ENCODE measurements at places on chromosomes 6 and 20. TPM values are rescaled to one million over a fixed set of nuclear protein-coding genes. Genes with fewer than 3 reads are reported as not detected.

DNA sequence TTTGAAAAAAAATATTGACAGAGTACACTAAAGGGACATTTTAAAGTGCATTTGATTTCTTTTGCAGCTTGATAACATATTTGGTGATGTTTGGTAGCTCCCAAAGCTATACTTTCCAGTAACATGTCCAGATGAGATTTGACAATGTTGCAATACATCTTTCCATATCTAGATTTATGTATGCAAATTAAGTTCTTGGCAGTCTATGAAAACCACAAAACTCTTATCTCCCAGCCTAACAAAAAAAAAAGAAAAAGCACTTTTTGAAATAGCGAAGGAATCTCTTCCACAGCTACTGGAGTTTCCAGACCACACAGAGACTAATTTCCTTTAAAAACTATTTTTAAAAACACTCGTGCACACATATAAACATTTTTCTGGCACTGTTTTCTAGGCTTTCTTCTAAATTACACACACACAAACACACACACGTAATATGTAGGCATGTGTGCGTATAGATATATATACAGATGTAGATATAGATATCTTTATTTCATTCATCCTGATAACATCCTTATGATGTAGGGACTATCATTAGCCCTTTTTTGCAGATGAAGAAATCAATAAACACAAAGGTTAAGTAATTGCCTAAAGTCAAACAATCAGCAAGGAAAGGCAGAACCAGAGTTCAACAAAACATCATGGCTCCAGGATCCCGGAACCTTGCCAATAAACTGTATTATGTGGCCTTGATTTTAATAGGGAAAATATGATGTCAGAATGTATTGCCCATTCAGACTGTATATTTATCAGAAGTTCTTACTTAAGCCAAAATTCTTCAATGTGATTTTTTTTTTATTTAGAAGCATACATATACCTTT, 93.3 kb downstream of the ADGRB3 start:
- DNase-seq = no peak

GRCh38 chr20:11936157-11936556, 18.5 kb downstream of the BTBD3 start:
- DNase-seq = no peak

DNA sequence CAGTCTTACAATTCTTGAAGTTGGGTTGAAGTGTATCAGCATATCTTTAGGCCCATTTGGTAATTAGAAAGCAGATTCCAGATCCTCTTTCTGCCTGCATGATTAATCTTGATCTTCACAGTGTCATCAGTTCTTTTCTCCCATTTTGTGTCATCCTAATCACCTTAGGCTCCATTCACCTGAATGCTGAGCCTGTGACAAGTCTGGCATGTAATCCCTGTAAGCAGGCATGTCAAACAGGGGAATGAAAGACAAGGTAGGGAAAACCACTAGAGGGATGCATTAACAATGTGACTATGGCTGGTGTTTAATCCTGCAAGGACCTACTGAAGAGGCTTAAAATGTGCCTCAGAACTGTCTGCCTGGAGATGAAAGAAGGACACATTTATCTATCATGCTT, 848.8 kb downstream of the TFAP2A start:
- DNase-seq = no peak

- DNase-seq = no peak
Observed at GRCh38 chr6:56914798-56915658, 39.9 kb upstream of the BEND6 start.

DNA sequence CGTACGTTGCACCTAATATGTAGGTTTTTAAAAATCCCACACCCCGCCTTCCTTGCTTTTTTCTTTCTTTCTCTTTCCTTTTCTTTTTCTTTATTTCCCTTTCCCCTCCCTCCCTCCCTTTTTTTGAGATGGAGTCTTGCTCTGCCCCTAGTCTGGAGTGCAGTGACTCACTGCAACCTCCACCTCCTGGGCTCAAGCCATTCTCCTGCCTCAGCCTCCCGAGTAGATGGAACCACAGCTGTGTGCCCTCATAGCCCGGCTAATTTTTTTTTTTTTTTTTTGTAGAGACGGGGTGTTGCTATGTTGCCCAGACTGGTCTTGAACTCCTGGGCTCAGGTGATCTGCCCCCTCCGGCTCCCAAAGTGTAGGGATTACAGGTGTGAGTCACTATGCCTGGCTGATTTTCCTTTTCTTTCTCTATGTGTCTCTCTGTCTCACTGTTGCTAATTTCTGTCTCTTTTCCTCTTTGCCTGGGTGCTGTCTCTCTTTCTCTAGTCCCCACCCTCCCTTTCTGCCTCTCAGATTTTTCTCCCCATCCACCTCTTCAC, 61.2 kb downstream of the SRC start:
- DNase-seq = no peak

DNA sequence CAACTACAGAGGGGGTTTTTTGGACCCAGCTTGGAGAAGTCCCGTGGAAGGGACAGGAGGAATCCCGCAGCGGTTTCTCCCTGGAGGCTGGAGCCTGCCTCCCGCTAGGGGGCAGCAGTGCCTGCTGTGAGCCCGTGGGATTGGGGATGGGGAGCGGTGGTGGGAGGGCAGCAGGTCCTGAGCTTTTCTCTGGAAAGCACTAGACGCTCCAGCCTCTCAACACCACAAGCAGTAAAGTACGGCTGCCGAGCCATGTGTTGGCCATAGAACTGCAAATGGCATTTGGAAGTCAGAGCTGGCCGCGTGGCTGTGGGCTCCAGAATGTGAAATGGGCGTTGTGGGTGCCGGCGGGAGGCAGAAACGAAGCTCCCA, 47.8 kb downstream of the GMPR start:
- no peak for DNase-seq

GRCh38 chr6:105561486-105561885, 158.6 kb upstream of the PREP start:
- no peak for DNase-seq

GRCh38 chr6:14787250-14787649, 458.6 kb upstream of the JARID2 start:
- no peak for DNase-seq

GRCh38 chr20:17959257-17959627, 9.4 kb downstream of the SNX5 start:
- DNase-seq = no peak

DNA sequence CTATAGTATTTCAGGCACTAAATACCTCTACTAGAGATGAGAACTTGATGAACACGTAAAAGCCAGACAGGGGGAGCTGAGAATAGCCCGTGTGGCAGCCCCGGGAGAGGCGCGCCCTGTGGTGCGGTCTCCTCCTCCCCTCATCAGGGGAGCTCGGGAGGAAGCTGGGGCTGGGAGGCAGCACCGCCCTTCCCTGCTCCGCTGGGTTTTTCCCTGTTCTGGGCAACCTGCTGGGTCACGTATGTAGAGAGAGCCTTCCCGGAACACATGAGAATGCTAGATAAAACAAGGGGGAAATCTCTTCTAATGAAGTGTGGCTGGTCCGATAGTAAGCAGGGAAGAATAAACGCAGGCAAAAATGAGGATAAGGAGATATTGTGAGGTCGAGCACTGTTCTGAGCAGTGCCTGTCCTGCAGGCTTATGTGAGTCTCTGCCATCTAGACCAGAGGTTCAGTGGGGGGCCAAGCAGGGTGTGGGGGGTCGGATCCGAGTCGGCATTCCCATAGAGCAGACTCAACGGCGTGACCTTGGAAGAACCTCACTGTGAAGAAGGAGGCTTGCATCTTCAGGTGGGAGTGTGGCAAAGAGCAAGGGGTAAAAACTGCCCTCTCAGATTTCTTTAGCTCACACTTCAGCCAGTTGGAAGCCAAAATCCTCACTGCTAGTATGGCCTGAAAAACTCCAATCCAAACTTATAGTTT, 13.4 kb upstream of the RPS6KA2 start:
- DNase-seq = no peak

DNA sequence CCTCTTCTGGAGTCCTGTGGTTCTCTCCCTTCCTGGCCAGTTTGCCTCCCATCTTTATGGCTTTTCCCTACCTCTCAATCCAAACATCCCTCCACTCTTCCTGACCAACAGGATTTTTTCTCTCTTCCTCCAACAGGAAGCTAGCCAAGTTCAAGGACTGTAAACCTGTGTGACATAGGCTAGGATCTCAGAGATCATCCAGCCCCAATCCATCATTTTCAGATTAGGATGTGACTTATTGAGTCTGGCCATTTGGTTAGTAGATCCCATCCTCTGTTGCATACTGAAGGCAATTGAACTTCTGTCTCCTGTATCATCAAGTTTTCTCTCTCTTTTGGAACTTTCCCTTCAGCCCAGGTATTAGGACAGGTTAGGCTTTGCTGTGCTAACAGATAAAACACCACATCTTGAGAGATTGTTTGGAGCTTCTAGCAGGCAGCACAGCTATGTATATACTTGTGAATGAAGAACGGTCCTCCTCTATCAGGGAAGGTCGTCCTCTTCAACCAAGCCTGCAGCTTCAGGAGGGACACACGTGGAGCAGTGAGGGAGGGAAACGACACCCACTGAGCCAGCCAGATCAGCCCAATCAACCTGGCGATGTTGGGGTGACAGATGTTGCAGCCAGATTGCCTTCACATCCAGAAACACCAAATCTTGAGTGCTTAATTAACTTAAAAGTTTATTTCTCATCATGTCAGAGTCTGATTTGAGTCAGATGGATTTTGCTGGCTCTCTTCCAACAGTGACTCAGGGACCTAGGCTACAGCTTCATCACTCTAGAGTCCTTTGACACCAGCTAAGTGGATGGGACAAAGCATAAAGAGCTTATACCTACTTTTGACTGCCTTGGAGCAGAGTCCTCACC, 106.8 kb downstream of the GJA10 start:
- DNase-seq = no peak

DNA sequence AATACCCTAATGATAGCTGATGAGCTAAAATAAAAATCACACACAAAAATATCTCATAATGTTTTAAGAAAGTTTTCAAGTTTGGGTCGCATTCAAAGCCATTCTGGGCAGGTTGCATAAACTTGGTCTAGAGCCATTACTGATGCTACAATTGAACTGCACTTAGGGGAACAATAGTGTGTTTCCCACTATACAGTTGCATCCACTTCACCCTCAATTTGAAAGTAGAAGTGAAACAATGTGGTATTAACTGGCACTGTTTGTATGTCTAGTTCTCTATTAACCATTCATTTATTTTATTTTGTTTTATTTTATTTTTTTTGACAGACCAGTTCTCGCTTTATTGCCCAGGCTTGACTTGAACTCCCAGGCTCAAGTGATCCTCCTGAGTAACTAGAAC, 23.0 kb upstream of the STK38 start:
- no peak for DNase-seq

DNA sequence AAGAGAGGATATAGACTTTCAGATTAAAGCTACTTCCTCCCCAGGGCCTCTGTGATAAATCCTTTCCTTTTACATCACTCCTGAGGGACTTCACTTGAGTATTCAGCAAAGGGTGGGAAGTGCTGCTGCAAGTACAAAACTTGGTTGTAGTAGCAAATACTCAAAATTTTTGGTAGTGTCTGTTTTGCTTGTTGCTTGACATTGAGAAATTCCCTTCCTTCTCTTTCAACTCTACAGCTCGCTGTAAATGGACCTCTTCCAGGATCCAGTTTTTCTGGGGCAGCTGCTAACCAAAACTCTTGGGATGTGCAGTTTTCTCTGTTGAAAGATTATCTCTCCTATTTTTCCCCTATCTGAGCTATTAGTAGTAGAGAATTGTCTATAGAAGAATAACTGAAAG, 472.0 kb downstream of the CD109 start:
- no peak for DNase-seq

- no peak for DNase-seq
Observed at GRCh38 chr6:130447374-130447773, 81.6 kb downstream of the TMEM200A start.

- DNase-seq = peak; percentile 79
Observed at GRCh38 chr6:158040051-158040803, 58.6 kb downstream of the SYNJ2 start.

DNA sequence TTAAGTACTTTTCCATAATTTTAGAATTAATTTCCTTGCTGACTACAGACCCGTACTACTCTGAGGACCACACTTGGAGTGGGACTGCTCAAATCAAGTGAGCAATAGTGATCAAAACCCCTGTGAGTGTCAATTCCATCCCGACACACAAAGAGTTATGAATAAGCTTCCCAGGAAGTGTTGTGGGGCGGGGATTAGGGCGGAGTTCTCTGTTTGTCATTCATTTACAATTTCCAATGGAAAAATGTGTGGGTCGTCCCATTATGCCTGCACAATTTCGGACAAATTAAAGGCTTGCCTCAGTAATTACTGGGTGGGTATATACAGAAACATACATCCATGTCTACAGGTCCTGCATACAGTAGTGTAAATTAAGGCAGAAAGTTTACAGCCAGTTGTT, 84.2 kb downstream of the ISM1 start:
- DNase-seq = no peak

ZNF391 gene
- total RNA-seq = 2.4 TPM

ASCC3 gene
- total RNA-seq = 31.9 TPM

TULP1 gene
- not detected for total RNA-seq

GMNN gene
- 7.5 TPM for total RNA-seq

PDYN gene
- total RNA-seq = not detected

SPDEF gene
- total RNA-seq = not detected

C20orf173 gene
- total RNA-seq = not detected

PRSS35 gene
- total RNA-seq = 1.8 TPM

All from posterior vena cava (tissue), 2 donors.